ENCODE measurements at places on chromosomes 16 and 17.

GRCh38 chr17:63445954-63446752 is at the start of gene CYB561:
TSS of gene CYB561 (minus strand) at chr17:63446306. CDS start at chr17:63437547, 8,759 bp downstream.
- DNase-seq, result peak; percentile 81

DNA sequence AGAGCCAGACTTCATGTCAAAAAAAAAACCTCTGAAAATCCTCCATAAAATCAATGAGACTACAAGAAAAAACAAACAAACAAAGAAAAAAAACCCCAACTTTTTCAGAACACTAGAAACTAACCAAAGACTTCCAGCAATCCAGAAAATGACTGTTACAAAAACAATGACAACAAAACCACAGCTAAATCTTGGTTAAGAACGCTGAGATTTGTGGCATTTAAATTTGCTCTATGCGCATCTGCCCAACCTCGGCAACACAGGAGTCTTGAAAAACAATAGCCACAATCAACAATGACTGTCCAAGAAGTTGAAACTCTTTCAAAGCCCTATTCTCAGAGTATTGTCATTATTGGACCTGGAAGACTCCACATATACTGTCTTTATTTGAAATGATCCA is 402.4 kb downstream of the ZFHX3 start:
- no peak for DNase-seq

DNA sequence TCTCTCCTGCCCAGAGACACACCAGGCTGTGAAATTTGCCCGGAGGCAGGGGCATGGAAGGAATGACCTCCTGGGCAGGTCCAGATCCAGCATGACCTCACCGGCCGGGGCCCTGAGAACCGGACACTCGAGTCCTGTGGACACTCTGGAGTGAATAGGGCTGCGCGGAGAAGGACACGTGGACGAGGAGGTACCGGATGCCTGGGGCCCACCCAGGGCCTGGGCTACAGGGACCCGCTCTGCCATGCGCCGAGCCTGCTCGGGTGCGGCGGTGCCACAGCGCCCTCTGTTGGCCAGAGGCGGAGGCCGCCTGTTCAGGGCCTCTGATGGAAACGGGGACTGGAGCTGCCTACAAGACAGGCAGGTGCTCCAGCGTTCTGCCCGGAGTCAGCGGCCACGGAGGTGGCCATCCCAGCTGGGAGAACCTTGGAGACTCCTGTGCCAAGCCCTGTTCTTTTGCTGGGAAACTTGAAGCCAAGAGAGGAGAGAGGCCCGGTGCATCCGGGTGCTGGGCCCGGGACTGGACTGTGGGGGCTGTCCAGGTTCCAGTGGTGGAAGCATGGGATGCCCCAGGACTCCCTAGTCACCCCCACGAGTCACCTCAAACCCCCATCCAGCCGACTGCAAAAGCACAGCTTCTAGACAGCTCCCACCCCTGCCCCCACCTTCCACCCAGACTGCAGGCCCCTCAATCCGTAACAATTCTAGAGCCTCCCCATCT is 19.3 kb upstream of the NXPH3 start:
- DNase-seq, result peak; percentile 45

DNA sequence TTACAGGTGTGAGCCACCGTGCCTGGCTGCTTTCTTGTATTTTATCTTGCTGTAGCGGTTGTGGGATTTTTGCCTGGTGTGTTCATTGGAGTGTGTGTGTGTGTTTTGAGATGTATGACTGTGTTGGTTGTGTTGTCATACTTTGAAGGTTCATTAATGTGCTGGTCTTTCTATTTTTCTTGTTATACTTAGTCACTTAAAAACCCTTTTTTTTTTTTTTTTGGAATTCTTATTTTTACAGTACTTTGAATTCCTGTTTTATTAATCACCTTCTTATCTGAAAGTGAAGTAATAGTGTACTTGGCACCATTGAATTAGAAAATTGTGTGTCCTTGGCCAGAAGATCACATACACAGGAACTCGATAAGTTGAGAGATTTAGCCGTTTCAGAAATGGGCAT is 30.2 kb downstream of the TENT4B start:
- no peak for DNase-seq

DNA sequence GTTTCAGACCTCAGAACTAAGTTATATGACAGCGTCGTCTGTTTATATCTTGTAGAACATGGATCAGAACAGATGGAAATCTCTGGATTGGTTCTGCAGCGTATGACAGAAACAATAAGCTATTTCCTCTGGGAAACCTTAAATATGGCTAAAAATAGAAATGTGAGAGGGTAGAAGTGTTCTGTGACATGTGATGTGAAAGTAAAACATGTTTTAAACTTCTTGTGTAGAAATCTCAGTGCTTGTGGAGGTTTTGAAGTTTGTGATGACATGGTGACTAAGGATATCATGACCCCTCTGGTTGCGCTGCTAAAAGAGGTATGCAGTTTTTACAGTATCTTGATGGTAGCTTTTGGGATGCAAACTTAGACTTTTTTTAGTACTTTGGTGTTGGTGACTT is 2.8 kb downstream of the HEATR3 start:
- no peak for DNase-seq

DNA sequence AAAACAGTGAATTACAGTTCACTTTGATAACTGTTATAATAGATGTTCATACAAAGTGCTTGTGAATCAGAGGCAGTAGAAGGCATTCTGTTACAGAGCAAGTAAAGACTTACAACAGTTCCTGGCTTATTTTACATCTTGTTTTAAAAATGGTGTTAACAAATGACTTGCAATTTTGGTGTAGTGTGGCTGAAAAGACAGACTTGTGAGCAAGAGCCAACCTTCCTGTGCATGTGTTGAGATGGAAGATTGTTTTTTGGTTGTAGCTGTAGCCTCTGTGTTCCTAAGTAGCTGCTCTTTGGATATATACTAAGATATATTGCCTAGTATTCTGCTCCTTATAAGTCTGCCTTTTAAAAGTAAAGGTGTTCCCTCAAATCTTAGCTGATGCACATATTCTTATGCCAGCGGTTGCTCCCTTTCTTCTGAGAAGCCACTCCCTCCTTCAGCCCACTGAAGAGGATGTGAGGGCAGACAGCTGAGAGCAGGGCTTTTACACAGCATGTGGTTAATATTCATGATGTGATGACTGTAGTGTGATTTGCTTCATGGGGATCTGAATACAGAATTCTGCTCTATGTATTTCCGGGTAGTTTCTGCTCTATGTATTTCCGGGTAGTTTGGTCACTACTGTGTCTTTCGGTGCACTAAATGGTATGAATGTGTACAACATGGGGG is 182.3 kb downstream of the PHKB start:
- DNase-seq, result no peak

- no peak for DNase-seq
These were observed 4.9 kb downstream of the KRT27 start for GRCh38 chr17:40777459-40777858.

Measured in bone marrow (tissue), 2 donors.